Hematopoietic multipotent progenitor cell treated with erythropoietin and hydrocortisone succinate and interleukin-3 and kit ligand, for 8 days (in vitro differentiated cells): ENCODE measurements at places on chromosomes 1 and 21.

- no peak for DNase-seq
Observed at GRCh38 chr1:157996433-157996832, 3.0 kb downstream of the KIRREL1 start.

DNA sequence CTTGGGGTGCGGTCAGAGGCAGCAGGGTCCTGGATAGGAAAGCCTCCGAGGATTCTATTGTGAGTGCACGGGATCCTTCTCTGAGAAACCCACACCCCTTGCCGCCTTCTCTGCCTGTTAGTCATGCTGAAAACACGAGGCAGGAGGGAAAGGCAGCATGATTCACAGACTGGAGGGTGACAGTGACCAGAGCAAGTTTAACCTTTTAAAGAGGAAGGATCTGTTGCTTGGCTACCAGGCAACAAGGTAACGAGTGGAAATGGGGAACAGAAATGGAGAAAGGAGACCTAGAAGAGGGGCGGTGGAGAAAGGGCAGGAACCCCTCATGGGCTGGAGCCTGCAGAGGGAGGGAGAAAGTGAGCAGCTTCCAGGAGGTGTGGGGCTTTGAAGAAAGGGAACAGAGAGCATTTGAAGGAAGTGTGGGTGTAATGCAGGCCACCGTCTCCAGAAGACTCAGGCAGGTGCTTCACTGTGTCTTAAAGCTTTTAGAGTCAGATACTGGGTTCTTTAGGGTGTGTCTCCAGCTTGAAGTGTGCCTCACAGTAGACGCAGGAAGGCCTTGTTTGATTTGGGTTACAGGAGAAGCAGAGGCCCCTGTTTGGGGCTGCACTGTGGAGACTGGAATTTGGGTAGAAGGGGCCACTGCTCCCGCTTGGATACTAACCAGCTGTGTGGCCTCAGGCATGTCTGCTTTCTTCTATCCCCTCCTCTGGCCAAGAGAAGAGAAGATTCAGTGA, 19.1 kb downstream of the OPTC start:
- DNase-seq: no peak

DNA sequence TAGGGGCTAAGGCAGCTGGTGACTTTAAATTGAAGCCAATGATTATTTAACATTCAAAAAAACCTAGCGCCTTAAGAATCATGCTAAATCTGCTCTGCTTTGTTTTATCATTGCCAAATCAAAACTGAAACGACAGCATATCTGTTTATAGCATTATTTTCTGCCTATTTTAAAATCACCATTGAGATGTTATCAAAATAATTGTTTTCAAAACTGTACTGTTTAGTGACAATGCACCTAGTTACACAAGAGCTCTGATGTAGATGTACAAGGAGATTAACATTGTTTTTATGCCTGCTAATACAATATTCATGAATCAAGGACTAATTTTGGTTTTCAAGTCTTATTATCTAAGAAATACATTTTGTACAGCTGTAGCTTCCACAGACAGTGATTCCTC, 1521.3 kb downstream of the AMY1C start:
- no peak for DNase-seq

GRCh38 chr1:240332672-240333071, 241.0 kb downstream of the FMN2 start:
- no peak for DNase-seq
